ENCODE measurements at places on chromosomes 4 and X.

DNA sequence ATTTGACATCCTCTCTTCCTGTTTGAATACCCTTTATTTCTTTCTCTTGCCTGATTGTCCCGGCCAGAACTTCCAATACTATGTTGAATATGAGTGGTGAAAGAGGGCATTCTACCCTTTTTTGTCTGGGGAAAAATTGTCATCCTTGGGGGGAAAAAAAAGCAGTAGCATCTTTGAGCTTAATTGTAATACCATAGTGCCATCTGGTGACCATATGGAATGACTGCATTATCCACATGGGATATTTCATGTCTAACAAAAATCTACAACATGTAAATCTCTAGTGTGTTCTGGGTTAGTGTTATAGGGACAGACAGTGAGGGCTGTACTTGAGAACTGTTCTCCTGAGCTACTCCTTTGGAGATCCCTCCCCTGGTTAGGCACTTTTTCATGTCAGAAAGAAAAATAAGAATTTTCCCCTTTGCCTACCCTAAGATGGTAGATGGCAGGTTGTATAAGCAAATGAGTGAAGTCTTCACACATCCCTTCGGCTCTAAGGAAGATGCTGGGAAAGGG, 26.0 kb downstream of the CAPN6 start:
- no peak for DNase-seq

- no peak for DNase-seq
Measured at GRCh38 chr4:16067515-16067914, 16.3 kb downstream of the PROM1 start.

DNA sequence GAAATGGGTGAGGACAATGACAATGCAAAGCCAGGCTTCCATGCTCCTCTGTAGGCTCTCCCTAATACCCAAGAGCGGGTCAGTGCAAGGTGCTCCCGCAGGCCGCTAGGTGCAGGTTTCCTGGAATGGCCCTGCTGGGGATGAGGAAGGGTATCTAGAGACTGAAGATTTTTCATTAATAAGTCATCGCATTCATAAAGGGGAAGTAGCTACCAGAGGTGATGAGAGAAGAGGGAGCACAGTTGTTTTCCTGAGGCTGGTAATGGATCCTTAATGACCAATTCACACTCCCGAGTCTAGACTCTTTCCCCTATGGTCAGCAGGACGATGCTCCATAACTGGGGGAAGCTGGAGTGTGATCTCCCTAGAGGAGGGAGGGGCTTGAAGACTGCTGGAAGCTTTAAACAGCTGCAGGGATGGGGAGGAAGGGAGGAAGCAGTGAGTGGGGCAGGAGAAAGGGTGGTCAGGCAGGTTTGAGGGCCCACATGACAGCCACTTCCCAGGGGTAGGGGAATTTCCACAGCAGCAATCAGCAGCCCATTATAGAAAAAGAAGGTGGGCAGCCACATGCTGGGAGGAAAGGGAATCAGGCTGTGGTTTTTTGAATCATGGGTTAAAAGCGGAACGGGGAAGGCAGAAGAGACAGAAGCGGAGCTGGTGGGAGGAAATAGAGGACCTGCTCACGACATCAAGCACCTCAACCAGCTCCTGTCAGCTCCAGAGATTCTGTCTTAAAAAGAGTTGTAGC, 10.2 kb upstream of the ATP6AP2 start:
- peak; percentile 21 for DNase-seq

DNA sequence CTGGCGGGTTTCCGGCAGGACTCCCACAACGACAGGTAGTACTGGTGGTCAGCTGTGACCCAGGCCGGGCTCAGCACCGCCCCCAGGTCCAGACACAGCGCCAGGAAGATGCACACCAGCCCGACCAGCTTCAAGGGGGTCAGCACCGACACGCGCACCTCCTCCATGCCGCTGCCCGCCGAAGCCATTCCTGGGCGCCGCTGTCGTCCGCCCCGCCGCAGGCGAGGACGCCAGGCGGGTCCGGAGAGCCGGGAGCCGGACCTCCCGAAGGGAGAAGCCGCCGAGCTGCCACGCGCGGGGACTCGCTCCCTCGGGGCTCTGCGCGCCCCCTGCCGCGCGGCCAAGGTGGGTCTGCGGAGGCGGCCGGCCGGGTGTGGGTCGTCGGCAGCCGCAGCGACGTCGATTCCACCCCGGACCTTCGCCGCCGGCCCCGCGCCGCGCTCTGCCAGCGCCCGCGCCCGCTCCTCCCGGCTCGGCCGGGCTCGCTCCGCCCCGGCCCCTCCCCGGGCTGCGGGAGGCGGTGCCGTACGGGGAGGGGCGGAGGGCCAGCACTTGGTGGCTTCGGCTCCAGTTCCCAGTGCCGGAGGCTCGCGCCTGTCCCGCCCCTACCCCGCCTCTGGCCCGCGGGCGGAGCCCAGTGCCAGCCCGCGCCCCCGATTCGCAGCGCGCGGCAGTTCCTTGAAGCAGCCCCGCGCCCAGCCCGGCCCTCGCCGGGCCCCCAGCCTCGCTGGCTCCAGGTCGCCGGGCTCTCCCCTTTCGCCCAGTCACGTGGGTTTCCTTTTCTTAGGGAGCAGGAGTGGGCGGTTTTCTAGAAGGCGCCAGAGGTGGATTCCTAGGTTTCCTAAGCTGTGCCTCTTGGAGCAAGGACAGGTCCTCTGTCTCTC, at the start of gene TMEM47:
Gene TMEM47 (minus strand): TSS at position 444 of the 884 bp plus-strand sequence. CDS start 256 bp downstream, at position 188.
- DNase-seq, result no peak

GRCh38 chr4:184968784-184969201, 49.5 kb upstream of the HELT start:
- no peak for DNase-seq

- no peak for DNase-seq
Measured at GRCh38 chr4:6905516-6906445, 3.8 kb upstream of the TBC1D14 start.

DNA sequence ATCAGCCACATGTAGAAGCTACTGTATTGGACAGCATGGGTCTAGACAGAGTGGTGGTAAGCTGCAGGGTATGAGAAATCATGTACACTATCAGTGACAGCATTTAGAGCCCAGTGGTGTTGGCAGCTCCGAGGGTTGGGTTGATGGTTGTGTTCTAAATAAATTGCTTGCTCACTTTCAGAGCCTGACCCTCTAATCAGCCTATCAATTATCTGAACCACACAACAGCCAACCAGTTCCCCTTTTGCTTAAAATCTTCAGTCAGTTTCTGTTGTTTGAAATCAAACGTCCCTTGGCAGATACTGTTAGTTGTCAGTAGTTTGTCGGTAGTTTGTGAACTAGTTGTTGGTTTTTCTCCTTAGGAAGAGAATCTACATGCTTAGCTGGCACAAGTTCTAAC, 99.8 kb upstream of the RAI2 start:
- DNase-seq, result no peak

GRCh38 chr4:74104145-74104544, 5.2 kb upstream of the CXCL2 start:
- no peak for DNase-seq

- DNase-seq, result no peak
Measured at GRCh38 chrX:75303795-75304194, 29.9 kb downstream of the UPRT start.

DNA sequence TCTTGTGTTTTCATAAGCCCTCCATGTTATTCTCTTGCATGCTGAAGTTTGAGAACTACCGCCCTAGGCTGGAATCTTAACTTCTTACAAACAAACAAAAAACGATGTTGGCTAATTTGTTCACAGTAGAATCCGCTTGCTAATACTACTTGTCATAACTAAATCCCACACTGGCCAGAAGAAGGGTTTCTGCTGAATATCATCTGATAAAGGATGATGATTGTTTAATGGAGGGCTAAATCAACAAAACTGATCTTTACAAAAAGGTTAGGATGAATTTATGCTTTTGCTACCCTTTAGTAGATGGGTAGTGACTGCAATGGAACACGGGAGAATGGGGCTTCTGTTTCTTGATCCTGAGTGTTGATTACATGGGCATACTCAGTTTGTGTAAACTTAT, 42.3 kb downstream of the SPATA4 start:
- DNase-seq, result no peak

GRCh38 chr4:7524064-7524682, 89.4 kb upstream of the PSAPL1 start:
- no peak for DNase-seq

Data from CD4-positive, alpha-beta T cell treated with Interleukin-17A for 4 hours (primary cell).